Pericardium fibroblast (primary cell): ENCODE measurements at places on chromosomes 11 and 22. TPM values are rescaled to one million over a fixed set of nuclear protein-coding genes. Genes with fewer than 3 reads are reported as not detected.

CCDC81 gene
- under 0.01 TPM in 1 of 2 replicates, not detected in the other for total RNA-seq

MS4A8 gene
- not detected in 2 replicates for total RNA-seq

MPZL3 gene
- total RNA-seq: 0.17 and 0.82 TPM in 2 replicates

CNTN5 gene
- 0.12 TPM in 1 of 2 replicates, not detected in the other for total RNA-seq

KRTAP5-11 gene
- not detected in 2 replicates for total RNA-seq

SHISA8 gene
- not detected in 2 replicates for total RNA-seq

LZTR1 gene
- 29.5 and 33.8 TPM in 2 replicates for total RNA-seq

GGTLC3 gene
- not detected in 2 replicates for total RNA-seq

LYVE1 gene
- total RNA-seq: not detected in 2 replicates

CCDC87 gene
- 0.26 and 0.58 TPM in 2 replicates for total RNA-seq

PIH1D2 gene
- 2.0 TPM in 1 of 2 replicates, not detected in the other for total RNA-seq

SYT13 gene
- not detected in 2 replicates for total RNA-seq

RGL4 gene
- not detected in 2 replicates for total RNA-seq

CASP12 gene
- total RNA-seq: not detected in 2 replicates

FGF4 gene
- not detected in 2 replicates for total RNA-seq

MRGPRF gene
- 24.3 and 39.7 TPM in 2 replicates for total RNA-seq

GSTT2B gene
- total RNA-seq: 13.5 and 16.9 TPM in 2 replicates

OR5F1 gene
- not detected in 2 replicates for total RNA-seq

ZP1 gene
- total RNA-seq: 0.34 and 0.93 TPM in 2 replicates

SYVN1 gene
- total RNA-seq: 13.2 and 22.1 TPM in 2 replicates

MMP8 gene
- total RNA-seq: not detected in 2 replicates

MMP11 gene
- total RNA-seq: 9.6 and 12.3 TPM in 2 replicates

PATE2 gene
- total RNA-seq: not detected in 2 replicates

KRTAP5-7 gene
- total RNA-seq: not detected in 2 replicates

PTPMT1 gene
- 82.1 and 92.9 TPM in 2 replicates for total RNA-seq

ZNF280A gene
- total RNA-seq: not detected in 2 replicates

GATD1 gene
- total RNA-seq: 34.0 and 46.0 TPM in 2 replicates

ARHGAP20 gene
- total RNA-seq: 5.1 and 9.4 TPM in 2 replicates

MS4A6E gene
- not detected in 2 replicates for total RNA-seq

APOBEC3F gene
- total RNA-seq: 1.5 and 8.9 TPM in 2 replicates

VPS11 gene
- 14.4 and 18.2 TPM in 2 replicates for total RNA-seq

B4GALNT4 gene
- total RNA-seq: 3.0 and 28.3 TPM in 2 replicates

DDIAS gene
- total RNA-seq: 0.51 and 0.70 TPM in 2 replicates

LMF2 gene
- 64.2 and 77.0 TPM in 2 replicates for total RNA-seq

MRPL23 gene
- 63.6 and 67.1 TPM in 2 replicates for total RNA-seq

HBG1 gene
- not detected in 2 replicates for total RNA-seq

TRMT112 gene
- 200 and 206 TPM in 2 replicates for total RNA-seq

MADD gene
- total RNA-seq: 10.7 and 13.1 TPM in 2 replicates

RAG1 gene
- 0.12 and 0.43 TPM in 2 replicates for total RNA-seq

METTL15 gene
- total RNA-seq: 5.5 and 8.9 TPM in 2 replicates

SRSF8 gene
- 29.9 and 36.3 TPM in 2 replicates for total RNA-seq

SCGB1C1 gene
- total RNA-seq: not detected in 2 replicates

AASDHPPT gene
- total RNA-seq: 39.0 and 52.3 TPM in 2 replicates

KRTAP5-1 gene
- not detected in 2 replicates for total RNA-seq

CHKA gene
- 10.2 and 12.0 TPM in 2 replicates for total RNA-seq

CRYBB3 gene
- not detected in 2 replicates for total RNA-seq

LGR4 gene
- total RNA-seq: 7.0 and 17.6 TPM in 2 replicates

EXPH5 gene
- total RNA-seq: 0.12 and 0.17 TPM in 2 replicates

C2CD2L gene
- 4.3 and 5.8 TPM in 2 replicates for total RNA-seq

ARHGAP8 gene
- total RNA-seq: 0.26 TPM in 1 of 2 replicates, not detected in the other

SLC25A22 gene
- total RNA-seq: 9.8 and 18.2 TPM in 2 replicates

SLC22A12 gene
- total RNA-seq: not detected in 2 replicates

PDE2A gene
- total RNA-seq: 1.2 and 3.9 TPM in 2 replicates
